H9 (cell line): ENCODE measurements at places on chromosomes 3 and 15.
A peak's percentile ranks its signal among the peaks of the same experiment; 100 is the strongest.

DNA sequence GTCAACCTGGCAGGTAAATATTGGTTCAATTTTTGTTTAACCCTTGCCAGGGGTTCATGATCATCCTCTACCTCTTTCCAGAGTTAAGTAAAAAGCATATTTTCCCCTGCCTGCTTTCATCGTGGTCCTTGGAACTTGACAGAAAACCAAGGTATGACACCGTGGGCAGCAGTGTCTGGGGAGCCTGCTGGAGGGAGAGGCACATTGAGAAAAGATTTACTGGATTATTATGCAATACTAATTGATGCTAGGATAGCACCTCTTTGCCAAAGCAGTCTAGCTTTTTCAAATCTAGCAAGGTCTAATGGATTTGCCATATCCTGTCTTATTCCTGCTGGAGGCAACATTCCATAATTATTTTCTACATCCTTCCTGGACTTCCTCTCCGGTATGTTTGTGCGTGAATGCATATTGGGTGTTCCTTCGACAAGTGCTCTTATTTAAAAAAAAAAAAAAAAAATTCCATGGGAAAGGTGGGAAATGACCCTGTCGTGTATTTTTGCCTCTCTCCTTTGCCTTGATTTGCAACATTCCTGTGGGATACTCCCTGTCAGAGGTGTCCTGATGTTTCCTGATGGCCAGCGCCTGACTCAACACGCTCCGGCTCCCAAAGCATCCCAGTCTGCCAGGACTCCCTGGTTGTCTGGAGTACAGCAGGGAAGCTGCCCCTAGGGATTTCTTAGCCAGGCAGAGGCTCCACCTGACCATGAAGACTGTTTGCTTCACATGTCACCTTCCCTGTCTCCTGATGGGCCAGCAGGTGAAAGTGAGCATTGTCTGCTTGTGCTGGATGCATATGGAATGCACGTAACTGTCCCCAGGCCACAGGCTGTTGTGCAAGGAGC, 6.3 kb downstream of the BHLHE40 start:
- DNase-seq: peak; percentile 55

DNA sequence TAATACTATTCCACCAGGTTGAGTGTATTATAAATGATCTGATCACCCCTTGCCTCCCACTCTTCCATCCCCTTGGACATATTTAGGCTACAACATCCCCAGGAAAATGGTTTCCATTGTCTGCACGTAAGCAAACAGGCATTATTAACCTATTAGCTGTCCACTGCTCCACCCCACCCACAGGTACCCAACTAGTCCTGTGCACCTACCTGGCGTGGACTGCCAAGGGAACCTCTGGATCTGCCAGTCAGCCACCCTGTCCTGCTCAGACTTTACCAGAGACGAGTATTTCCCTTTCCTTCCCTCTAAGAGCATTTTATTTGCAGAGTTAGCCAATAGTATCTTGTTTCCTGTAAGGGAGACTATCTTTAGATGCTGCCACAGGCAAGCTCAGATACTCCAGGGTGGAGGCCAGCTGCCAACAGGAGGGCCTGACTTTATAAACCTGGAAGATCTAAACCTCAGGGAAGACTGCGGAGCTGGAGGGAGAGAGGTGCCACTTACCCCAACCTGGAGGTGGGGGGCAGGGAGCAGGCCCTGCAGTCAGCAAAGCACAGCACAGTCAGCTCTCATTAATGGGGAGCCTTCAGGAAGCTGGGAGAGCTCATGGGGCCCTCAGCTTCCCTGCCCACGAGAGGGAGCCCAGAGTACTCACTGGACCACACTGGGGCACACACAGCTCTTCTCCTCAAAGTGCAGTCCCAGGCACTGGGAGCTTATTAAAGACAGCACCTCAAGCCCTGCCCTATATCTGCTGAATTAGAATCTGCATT, at the start of gene CX3CR1:
Gene CX3CR1 (minus strand): TSS at position 292 of the 773 bp plus-strand sequence. CDS start 13,527 bp downstream, outside the sequence.
- DNase-seq: no peak

GRCh38 chr15:33296050-33296449, 14.7 kb upstream of the RYR3 start:
- no peak for DNase-seq

GRCh38 chr3:66816090-66816761, 181.9 kb upstream of the KBTBD8 start:
- DNase-seq: no peak

DNA sequence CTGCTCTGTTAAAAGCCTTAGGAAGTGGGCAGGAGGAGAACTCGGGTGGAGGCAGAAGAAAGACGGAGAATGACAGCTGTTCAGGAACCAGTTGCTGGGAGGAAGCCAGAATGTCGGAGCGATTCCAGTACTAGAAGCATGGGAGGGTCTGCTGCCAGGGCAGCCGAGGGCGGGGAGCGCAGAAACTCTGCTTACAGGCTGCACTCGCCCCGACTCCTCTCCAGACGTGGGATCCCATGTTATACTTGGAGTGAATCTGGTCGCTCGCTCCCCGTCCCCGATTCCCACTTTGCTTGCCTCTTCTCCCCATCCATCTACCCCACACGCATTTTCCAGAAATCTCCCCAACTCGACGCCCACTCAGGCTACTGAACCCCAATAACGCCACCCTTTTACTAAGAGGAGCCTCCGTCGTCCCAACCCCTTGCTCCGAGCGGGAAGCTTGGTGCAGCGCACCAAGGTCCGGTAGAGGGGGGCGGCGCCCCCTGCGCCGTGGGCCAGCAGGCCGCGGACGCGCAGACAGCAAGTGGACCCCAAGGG, 665 bp downstream of the GATM start:
- peak; percentile 34 for DNase-seq

GRCh38 chr15:49040151-49040550, 6.1 kb downstream of the SECISBP2L start:
- DNase-seq: no peak

DNA sequence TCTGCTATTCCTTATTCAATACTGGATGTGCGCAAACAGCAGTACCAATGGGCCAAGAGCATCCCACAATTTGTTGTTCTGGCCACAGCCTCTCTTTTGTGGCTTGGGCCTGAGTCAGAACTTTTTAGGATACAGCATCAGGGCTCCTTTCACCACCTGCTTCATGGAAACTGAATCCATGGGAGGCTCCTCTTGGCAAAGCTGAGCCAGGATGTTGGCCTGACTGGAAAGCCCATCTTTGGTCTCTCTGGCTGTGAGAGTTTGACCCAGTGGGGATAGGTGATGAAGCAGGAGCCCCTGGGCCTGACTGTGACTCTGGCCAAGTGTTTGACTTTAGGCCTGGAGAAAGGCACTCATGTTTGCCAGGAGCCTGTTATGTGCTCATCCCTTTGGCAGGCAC, 27.6 kb downstream of the IL16 start:
- DNase-seq: no peak

DNA sequence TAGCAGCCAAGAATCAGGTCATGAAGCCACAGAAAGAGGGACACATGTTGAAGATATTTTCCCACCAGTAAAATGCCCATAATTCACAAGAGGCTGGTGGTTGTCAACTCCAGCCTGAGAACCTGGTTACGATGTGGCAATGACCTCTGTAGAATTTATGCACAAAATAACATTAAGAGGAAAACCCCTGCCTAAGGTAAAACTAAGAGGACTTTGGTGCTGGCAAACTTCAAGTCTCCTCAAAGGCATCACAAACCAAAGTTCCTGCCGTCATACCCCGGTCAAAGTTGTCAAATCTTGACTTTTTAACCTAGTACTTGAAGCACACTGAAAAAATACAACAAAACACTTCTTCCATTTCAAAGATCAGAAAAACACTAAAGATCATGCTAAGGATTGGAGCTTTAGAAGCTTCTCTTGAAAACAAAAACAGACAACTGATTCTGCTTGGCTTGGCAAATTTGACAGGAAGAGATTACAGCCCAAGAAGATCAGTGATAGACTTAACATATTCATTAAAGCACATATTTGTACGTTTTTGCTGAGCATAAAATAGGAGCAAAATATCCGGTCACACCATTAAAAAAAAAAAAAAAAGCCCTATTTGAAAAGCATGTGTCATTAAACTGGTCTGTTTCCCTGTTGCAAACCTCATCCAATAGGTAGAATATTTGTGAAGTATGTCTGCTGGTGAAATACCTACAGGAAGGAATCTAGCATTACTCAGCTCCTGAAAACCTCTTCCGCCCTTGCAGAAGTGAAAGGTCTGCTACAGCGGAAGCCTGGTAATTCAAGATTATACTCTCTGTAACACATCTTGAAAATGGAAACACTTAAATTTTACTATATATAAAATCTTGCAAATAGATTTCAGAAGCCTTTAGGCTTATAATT, 22.8 kb downstream of the EIF4E3 start:
- no peak for DNase-seq

DNA sequence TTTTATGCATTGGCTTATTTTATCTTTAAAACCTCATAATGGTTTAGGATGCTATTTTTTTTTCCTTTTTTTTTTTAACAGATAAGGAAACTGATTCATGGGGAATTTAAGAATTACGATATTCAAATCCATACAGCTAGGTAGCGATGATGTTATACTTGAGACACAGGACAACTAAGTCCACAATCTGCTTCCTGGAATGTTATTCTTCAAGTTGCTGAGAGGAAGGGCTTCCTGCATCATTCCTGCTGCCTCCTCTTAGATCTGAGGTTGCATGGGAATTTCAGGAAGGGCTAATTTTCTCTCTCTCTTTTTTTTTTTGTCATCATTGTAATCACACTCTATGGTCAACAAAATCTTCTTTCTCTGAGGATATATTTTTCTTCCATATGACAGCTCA, 595.5 kb downstream of the GRM7 start:
- DNase-seq: no peak

DNA sequence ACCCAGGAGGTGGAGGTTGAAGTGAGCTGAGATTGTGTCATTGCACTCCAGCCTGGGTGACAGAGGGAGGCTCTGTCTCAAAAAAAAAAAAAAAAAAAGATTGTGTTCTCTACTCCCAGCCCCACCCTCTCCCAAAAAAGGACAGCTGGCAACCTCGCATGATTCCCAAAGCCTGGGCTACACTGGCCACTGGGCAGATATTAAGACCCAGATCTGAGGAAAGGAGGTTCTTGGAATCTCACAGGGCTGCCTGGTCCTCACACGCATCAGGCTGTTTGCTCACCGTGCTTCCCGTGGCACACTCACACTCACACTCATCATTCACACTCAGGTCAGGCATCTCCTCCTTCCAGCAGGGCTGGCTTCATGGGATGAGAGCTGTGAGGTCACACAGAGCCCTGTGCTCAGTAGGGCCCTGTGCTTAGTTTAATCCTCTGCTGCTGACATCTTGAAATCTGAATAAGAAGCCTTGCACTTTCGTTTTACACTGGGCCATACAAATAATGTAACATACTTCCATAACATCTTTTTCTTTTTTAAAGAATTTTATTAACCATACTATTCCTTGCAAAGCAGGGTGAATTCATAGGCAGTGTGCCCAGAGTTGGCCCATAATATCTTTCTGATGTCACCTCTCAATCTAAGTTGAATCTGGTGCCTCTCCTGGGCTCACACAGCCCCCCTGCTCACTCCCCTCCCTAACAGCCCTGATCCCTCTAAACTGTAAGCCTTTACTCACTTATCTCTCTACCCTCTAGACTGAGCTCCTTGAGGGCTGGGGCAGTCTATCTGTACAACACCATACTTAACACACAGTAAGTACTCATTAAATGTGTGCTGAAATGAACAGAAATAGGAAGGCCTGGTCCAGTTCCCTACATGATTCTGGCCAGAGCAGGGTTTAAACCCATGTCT, 50.2 kb upstream of the C15orf39 start:
- DNase-seq: no peak

DNA sequence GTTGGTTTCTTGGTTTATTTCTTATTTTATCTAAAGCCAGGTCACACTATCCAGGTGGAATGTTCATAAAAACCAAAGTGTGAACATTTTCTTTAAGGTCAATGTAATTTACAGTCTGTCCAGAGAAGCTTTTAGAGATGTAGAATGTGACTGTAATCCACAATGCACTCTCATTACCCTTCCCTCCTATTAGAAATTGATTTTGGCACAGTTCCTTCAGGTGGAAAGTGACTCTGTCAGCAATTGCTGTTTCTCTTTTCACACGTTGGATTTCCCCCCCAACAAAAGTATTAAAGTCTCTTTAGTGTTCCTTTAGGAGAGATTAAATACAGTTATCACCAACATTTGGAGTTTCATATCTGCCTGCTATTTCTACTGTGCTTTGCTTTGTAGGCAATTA, 31.6 kb upstream of the COPB2 start:
- no peak for DNase-seq

- DNase-seq: no peak
These were observed 13.9 kb upstream of the MGLL start for GRCh38 chr3:127835993-127836882.

DNA sequence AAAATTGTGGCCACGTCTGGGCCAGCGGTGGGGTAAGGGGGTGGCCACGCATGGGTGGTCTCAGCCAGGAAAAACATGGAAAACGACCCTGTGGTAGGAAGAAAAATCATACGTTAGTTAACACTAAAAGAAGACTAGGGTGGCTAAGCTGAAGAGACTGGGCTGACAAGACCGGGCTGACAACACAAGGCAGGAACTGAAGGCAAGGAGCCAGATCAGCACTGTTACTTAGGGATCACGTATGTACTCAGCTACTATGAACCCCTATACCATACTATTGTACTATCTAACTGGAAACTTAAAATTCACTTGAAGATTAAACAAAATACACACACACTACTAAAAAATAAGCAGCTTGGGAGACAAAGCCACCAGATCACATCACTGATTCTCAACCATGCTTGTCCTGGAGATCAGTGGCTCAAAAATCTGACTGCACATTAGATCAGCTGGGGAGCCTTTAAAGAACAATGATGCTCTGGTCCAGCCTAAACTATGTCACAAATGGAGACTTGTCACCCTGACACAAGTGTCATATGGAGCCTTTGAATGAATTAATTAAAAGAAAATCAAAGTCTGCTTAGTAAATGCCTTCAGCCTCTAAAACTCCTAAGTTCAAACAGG, 442.2 kb downstream of the SHQ1 start:
- no peak for DNase-seq

DNA sequence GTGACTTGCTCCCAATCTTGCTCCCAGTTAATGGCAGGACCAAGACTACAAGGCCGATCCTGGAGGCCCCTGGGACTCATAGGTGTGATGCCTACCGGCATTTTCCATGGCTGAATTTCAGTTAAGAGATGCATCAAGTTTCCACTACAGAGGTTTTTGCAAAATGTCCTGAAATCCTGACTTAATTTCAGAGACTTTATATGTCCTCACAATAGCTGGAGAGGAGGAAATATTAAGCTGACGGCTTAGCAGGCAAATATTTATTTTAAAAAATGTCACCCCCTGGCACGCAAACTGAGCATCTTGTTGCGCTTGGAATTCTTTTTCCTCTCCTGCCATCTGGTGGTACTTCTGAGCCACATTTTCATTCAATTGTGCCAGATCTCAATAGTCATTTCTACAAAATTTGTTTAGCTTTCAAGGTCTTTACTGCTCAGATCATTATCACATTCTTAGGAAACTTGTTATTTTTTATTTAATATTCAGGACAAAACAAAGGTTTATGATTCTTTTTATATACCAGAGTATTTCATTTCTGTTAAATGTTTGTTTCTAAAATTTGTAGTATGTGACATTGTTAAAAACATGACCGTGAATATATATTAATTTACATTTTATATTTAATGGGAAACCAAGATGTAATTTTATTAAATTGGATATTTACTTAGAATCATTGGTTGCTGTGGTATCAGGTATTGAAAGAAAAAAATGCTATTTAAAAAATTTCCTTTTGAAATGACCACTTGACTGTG, 189.2 kb upstream of the THRB start:
- no peak for DNase-seq

- DNase-seq: no peak
These were observed 387.2 kb downstream of the ROBO1 start for GRCh38 chr3:79380581-79380980.
